ENCODE measurements at places on chromosomes 6 and 20.

GRCh38 chr6:150315626-150316025 lies 53.2 kb upstream of the IYD start:
- DNase-seq = no peak

DNA sequence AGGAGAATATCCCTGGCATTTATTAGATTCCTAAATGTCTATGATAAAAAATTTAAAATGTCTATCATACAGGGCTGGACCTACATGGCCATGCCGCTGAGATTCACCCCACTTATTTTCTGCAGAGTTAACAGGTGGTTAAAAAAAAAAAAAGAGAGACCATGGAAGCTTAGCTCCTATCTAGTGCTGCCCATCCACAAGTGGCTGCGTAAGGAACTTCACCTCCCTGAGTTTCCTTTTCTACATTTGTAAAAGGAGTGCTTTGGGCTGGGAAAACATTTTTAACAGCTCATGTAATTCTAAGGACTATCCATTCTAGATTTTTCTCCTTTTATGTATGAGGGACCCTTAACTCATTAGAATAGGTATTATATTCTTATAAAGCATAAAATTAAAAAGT lies 534.1 kb downstream of the MMUT start:
- no peak for DNase-seq

DNA sequence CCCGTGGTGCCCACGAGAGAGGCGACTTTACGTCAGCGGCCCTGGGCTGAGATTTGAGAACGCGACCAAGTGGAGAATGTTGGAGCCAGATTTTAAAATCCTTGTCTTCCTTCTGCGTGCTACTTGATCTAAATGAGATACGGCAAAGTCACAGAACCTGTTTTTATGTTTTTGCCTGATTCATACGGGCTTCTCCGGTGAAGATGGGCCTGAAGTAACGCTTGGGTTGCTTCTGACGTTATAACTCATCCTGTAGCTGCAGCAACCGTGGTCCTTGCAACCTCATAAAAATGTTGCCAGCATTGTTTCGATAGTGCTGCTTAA lies 462 bp upstream of the SLC35B3 start:
- no peak for DNase-seq

DNA sequence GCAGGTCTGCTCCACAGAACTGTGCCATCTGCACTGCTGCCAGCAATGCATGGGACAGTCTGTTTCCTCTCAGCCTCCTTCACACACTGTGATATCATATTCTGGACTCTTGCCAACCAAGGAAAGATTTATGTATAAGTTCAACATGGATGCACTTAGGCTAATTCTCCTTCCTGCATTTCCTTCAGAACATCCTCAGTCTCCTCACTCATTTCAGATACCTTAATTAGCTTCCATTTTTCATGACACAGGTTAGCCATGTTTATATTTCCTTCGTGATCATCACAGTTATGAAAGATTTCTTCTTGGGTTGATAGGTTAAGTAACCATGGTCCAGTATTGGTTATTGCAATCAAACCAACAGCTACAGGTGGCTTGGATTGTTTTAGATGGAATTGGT lies 46.4 kb upstream of the DDR1 start:
- DNase-seq = no peak

DNA sequence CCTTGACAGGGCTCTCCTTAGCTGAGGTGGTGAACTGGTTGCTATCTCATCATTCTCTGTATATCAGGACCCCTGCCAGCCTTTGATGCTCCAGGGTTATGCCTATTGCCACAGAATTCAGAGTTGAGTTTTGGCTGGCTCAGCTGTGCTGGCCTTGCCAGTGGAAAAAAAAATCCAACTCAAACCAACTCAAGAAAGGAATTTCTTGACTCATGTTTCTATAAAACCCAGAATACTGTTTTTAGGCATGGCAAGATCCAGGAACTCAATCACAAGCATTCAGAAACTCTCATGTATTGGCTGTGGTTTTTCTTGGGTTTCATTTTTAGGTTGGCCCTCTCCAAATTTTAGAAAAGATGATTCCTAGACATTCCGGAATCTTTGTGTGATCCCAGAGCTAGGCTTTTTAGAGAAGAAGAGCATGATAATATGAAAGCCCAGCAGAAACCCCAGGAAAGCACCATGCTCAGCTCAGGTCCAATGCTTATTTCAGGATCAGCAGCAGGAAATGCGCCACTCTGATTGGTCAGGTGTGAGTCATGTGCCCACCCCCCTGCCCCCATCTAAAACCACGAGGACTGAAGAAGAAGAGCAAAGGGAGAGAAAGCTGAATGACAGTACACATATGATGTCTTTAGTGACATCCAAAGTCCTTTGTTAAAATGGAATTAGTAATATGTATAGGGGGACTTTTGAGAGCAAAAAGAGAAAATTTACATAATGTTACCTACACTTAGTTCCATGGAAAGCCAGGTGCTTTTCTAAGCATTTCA lies 122.9 kb downstream of the RNF144B start:
- no peak for DNase-seq

DNA sequence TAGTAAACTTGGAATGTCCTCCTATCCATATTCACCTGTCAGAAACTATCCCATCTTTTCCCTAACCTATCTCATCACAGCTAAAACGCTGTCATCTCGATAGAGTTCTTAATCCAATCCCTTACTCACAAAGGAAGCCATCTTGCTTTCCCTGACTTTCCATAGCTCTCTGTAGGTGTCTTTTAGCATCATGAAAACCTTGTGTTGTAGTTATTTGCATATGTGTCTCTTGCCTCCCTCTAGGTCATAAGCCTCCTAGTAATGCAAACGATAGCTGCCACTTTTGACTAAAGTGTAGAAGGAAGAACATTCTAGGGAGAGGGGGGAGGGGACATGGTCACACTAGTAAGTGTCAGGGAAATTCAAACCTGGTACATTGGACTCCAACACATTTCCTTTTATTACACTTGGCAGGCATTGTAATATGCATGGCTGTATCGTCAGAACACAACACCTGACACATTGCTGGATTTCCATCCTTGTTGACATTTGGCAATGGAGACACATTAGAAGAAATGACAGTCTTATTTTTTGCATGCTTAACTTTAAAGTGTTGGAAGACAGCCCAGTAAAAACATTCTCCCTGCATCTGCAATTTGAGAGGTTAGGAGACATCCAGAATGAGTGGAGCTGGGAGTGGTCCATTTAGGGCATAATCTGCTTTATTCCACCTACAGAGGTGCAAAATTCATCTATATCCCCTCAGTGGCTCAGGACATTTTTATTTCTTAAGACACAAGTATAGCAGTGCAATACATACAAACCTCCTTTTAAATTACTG lies 283.4 kb downstream of the HAO1 start:
- DNase-seq = no peak

- DNase-seq = no peak
Observed at GRCh38 chr6:150534553-150534952, 65.1 kb upstream of the PLEKHG1 start.

DNA sequence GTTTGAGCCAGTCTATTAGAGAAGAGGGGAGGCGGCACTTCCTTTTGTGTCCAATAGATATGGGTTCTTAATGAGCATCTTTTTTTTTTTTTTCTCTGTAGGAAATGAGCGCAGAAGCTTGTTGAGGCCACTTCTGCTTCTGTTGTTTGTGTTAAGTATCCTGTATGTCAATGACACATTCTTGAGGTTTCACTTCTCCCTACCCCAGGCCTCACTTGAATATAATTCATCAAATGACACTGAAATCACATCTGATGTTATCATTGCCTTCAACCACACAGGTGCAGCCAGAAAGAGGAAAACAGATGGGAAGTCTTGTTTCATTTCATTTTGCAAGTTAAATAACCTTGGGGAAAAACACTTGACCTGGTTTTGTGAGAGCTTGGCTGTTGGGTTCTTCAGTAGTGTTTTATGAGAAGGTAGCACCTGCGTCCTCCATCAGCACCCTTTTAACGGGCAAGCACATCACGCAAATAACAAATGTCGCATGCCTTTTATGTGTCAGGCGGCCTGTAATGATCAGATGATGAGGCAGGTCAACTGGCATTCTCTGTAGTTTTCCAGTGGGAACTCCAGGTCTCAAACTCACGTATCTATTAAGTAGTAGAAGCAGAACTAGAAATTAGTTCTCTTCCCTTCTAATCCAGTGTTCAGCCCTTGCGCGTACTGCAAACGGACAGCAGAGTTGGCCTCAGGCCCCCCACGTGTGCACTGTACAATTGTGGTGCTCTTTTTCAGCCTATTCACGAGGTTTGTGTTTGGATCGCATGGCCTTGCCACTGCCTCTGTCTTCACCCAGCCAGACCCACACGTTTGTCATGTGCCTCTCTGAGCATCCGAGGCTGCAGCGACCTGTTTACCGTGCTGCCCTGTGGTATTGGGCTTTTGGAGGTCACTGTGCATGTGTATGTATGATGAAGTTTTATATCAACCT lies 23.5 kb downstream of the PLEKHG1 start:
- no peak for DNase-seq

- DNase-seq = no peak
Observed at GRCh38 chr6:126051791-126052190, 65.5 kb downstream of the TRMT11 start.
